Amniotic stem cell (primary cell): ENCODE measurements at places on chromosomes 4 and X.

GRCh38 chr4:24105327-24106038, 215.6 kb upstream of the PPARGC1A start:
- DNase-seq, result peak; percentile 1

- DNase-seq, result no peak
Measured at GRCh38 chr4:163142246-163142645, 24.4 kb downstream of the NAF1 start.

DNA sequence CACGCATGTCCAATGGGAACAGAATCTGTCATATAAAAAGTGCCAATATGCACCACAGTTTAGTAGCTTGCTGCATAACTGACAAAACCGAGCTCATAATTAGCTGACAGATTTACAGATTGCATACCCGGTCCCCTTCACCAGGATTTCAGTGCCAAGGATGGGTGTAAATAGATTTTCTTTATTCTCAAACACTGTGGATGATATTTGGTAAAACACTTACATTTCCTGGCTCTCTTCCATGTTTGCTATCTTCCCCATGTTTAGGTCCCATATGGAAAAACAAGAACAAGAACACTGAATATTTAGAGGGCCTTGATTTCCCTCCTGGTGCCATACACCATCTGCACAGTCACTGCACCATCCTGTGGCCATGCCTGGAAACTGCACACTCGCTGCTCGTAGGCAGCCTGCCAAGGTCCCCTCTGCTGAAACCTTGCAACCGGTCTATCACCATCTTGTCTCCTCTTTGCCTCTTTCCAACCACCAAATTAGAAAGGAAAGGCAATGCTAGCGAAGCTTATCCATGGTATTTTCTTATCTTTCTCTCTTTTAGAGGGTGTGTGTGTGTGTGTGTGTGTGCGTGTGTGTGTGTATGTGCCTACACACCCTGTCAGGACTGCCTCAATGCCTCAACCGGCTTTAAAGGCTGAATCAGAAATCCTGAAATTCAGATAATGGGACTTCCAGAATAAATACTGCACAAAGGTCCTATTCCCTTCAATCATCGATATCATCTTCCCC, 124.2 kb upstream of the MBNL3 start:
- DNase-seq, result peak; percentile 0

- DNase-seq, result no peak
Measured at GRCh38 chr4:4267981-4268380, 20.0 kb upstream of the TMEM128 start.

- no peak for DNase-seq
Measured at GRCh38 chr4:156672492-156673305, 298.9 kb downstream of the PDGFC start.

DNA sequence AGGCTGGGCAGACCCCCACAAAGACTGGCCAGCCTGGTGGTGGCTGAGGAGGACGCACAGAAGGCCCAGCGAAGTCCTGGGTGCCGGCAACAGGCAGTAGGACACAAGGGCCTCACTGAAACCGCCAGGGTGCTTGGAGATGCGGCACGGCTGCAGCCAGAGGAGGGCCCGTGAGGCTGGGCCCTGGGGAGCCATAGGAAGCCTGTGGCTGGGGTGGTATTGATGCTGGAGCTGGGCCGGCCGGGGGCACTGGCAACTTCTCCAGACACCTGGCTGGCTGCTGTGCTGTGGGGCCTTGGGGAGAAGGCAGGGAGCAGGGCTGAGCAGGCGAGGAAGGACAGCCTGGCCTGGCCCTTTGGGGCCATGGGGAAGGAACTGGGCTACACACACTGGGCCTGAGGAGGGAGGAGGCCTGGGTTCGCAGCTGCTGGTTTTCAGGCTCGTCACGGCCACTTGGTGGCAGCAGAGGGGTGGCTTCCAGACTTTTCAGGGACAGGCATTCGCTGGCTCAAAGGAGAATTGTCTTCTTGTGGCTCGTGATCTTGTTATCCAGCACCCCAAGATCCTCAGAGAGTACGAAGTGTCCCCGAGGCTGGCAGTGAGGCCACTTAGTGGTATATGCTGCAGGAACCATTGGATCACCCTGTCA, 37.2 kb downstream of the ATP2B3 start:
- DNase-seq, result no peak

- no peak for DNase-seq
Measured at GRCh38 chr4:18611026-18611425, 589.5 kb upstream of the LCORL start.

- no peak for DNase-seq
Measured at GRCh38 chr4:176309046-176309445, 10.7 kb upstream of the SPCS3 start.
